ENCODE measurements at places on chromosomes 5 and 9.

GRCh38 chr5:107291866-107292265 lies 378.9 kb downstream of the EFNA5 start:
- DNase-seq: no peak

- no peak for DNase-seq
Measured at GRCh38 chr9:79588488-79589223, 16.9 kb downstream of the TLE4 start.

DNA sequence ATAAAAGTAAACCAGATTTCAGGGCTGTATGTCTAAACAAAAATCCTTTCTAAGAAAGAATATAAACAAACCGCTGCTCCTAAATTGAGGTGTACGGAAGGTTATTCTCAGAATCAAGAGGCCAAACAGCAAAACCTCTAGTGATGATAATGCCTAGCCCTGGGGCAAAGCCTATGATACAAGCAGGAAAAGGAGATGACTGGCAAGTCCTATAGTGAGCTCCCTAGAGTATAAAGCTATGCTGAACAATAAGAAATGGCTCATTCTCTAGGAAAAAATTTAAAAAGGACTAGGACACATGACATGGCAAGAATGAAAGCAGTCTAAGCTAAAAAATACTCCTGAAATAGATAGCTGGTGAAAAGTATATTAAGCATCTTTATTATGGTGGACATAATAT lies 187.1 kb downstream of the BNC2 start:
- no peak for DNase-seq

- no peak for DNase-seq
Measured at GRCh38 chr9:132056717-132057560, 22.7 kb downstream of the MED27 start.

GRCh38 chr9:36064448-36065037 lies 27.8 kb downstream of the RECK start:
- no peak for DNase-seq

DNA sequence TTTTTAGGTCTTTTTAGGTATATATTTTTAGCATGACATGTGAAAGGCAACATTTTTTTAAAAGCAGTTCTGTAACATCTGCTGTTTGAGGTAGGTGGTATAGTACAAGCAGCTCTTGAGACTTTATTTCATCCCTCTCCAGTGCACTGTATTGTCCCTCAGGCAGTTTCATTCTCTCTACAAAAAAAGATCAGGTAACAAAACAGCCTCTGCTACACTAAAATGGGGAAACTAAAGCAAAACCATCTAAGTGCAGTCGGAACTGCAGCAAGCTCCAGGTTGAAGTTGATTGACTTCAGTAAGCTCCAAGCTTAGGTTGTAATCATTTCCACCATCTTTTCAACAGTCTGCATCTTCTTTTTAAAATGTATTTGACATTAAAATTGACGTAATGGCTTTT lies 195.6 kb downstream of the DEPDC1B start:
- no peak for DNase-seq

GRCh38 chr5:156755421-156756087 lies 94.5 kb upstream of the PPP1R2B start:
- no peak for DNase-seq

GRCh38 chr5:136666970-136667620 lies 301.8 kb upstream of the TRPC7 start:
- DNase-seq: no peak

- no peak for DNase-seq
Measured at GRCh38 chr5:173547579-173547978, 68.9 kb downstream of the BOD1 start.

- DNase-seq: no peak
Measured at GRCh38 chr5:133373121-133373870, 239.0 kb downstream of the FSTL4 start.

DNA sequence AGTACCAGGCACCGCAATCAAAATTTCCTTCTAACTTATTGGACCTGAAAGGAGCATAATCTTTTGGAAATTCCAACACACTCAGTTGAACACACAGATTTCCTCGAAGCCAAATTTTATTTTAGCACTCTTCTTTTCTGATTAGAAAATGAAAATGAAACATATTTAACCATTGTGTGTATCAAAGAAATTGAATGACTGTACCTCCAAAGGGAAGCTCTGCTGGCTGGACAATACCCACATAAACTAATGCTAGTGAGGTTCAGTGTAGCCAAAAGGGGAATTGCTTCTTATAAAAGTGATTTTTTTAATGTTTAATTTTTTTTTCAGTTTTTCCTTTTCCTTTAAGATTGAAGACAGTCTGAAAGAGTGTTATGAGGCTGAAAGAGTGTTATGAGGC lies 239.6 kb upstream of the NREP start:
- no peak for DNase-seq

GRCh38 chr9:137972988-137973470 lies 95.4 kb downstream of the CACNA1B start:
- no peak for DNase-seq

GRCh38 chr9:22374051-22374450 lies 72.6 kb upstream of the DMRTA1 start:
- no peak for DNase-seq

DNA sequence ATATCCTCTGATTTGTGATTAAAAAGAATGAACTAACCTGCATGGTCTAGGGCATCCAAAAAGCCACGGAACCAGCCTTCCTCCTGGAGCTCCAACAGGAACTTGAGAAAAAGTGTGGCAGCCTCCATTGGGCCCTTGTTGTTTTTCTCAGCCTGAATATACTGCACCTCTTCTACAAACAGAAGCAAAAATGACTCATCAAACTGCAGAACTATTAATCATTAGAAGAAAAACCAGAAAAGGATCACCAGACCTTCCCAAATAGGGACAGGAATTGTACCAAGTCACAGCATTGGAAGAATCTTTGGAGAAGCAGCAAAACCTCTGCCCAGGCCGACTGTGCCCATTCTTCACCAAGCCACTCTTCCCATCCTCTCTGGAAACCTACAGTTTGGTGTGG lies 25.2 kb downstream of the RIGI start:
- no peak for DNase-seq

GRCh38 chr5:150082889-150083288 lies 3.5 kb downstream of the CSF1R start:
- no peak for DNase-seq

DNA sequence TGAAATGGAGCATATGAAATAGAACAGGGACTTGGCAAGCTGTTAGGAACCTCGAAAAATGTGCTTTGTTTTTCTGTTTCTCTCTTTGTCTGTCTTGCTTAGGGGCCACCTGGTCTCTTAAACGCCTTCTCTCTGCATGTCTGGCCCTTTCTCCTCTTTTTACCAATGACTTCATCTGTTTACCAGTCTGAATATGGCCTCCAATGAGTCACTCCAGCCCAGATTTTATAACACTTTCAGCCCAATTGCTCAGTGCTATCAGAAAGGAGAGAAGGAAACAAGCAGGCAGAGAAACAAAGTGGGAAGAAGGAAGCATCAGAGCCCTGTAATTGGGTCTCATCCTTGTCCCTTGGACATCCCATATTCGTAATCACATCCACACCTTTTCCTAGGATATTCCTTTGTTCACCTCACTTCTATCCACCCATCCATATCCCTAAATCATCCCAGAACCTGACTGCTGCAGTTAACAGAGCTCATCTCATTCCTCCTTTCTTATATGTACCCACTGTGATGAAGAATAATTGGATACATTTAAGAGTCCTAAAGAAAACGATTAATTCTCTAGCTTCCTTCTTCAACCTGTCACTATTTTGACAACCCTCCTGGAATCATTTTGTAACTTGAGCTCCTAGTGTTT lies 151.8 kb upstream of the GPR151 start:
- no peak for DNase-seq

- no peak for DNase-seq
Measured at GRCh38 chr5:126031989-126032716, 391.1 kb upstream of the GRAMD2B start.

DNA sequence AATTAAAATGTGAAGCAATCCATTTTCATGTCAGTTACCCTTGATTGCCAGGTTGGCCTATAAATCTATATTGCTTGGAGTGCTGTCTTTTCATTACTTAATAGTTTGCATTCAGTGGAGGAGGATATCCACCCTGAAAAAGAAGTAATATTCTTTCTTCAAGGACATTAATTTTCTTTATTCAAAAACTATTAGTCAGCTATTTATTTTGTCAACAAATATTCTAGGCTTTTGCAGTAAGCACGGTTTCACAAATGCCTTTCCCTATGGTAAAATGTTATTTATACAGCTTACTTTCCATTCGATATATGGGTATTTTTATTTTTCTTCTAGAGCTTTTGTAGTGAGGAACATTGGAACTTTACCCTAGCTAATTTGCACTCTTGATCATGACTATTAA lies 1176.9 kb upstream of the NUDT12 start:
- no peak for DNase-seq

DNA sequence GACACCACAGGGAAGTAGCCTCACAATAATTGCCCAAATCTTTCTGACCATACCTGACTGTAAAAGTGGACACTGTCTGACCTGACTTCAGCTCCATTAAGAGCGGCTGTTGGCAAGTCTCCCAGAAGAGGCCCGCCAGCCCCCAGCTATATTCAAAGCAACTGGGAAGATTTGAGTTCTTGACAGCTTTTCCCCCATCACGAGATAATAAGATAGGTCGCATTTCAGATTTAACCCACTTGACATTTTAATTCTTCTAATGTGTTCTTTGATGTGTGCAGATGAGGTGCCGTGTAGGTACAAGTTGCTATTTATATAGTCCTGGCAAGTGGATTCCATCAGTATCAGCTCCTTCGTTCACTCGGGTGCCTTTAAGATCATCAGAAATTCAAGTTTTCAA lies 345.7 kb downstream of the DRD1 start:
- DNase-seq: no peak

- no peak for DNase-seq
Measured at GRCh38 chr5:73380041-73380440, 68.5 kb downstream of the FOXD1 start.

GRCh38 chr5:180085837-180086236 lies 14.3 kb upstream of the RNF130 start:
- DNase-seq: peak; percentile 78

DNA sequence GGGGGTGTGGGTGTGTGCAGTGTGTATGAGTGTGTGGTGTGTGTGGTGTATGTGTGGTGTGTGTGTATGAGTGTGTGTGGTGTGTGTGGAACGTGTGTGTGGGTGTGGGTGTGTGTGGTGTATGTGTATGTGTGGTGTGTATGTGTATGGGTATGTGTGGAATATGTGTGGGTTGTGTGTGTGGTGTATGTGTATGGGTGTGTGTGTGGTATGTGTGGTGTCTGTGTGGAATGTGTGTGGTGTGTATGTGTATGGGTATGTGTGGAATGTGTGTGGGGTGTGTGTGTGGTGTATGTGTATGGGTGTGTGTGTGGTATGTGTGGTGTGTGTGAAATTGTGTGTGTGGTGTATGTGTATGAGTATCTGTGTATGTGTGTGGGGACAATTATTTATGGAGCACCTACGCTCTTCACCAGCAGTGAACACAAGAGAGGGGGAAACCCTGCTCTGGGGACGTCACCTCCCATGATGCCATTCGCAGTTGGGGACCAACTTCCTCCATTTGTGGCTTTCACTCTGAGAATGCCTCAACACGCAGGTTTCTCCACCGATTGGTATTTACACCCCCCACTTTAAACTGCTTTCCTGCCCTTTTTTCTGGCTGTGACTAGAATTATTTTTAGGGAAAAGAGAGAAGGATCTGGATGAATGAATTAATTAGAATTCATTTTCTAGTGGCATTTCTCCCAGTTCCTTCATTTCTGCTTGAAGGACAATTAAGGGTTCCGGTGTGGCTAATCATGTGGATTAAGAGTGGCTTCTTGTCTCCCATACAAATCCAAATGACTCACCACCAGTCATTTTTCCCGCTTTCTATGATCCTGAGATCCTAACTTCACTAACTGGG lies 238.1 kb downstream of the ROR2 start:
- no peak for DNase-seq

- no peak for DNase-seq
Measured at GRCh38 chr5:87127956-87128687, 139.6 kb upstream of the RASA1 start.

GRCh38 chr5:177537389-177538361 lies 16.7 kb downstream of the FAM193B start:
- no peak for DNase-seq

DNA sequence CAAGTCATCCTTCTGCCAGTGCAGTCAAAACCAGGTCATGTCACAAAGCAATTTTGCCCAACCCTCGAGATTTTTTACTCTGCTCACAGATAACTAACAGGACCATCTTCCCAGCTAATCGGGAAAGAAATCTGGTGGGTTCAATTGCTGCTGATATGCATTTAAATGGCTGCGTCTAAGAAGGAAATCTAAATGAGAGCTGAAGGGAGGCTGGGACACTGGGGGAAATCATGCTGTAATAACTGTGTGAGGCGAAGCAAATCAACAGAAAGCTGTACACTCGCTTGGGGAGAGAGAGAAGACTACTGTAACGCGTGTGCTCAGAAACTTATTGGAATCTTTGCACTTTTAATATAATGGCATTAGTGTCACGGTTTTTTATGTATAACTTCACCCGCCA lies 535.0 kb downstream of the CDK5RAP2 start:
- no peak for DNase-seq

- DNase-seq: no peak
Measured at GRCh38 chr5:108312258-108312657, 69.6 kb downstream of the FBXL17 start.

GRCh38 chr5:169009123-169009522 lies 291.8 kb downstream of the SLIT3 start:
- DNase-seq: no peak

DNA sequence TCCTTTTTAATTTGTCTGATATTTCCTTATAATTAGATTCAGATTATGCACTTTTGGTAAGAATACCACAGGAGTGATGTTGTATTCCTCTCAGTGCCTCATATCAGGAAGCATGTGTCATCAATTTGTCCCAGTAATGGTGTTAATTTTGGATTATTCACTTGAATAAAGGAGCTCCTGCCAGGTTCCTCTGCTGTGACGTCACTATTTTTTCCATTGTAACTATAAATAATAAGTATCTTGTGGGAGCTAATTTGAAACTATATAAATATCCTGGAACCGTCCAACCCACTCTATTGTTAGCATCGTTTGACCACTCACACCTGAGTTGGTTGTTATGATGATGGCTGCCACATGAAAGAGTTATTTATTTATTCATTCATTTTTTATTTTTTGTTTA lies 107.9 kb downstream of the INVS start:
- no peak for DNase-seq

GRCh38 chr9:19020886-19021455 lies 12.0 kb downstream of the SAXO1 start:
- DNase-seq: no peak
